Stimulated activated CD4-positive, alpha-beta T cell treated with anti-CD3 and anti-CD28 coated beads, Interleukin-1b, Interleukin-23, amount 100 ng/mL, for 1 hour (primary cell): ENCODE measurements at places on chromosomes 6 and 20.

DNA sequence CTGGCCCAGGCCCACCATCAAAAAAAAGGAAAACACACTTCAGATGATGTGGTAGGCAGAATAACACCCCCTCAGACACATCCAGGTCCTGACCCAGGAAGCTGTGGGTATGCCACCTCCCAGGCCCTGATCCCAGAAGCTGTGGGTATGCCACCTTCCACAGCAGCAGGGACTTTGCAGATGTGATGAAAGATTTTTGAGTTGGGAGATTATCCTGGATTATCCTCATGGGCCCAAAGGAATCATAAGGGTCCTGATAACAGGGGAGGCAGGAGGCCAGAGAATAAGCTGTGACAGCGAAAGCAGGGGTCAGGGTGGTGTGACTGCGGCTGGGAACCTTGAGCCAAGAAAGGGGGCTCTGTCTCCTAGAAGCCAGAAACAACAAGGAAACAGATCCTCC, 55.0 kb downstream of the BMP7 start:
- no peak for DNase-seq

DNA sequence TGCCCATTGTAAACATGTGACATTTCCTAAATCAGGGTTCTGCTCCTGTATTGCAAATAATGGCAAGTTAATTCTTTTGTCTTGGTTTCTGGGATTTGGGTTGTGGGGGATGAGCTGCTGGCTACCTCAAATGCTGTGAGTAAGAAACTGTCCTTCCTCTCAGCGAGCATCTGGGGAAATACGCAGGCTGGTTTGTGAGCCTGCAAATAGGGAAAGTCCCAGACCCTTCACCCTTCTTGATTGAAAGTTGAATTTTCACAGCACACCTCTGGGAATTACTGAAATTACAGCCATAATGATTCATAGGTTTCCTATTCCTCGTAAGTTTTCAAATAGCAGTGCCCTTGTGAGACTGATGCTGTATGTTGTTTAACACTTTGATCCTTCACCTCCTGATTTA, 138.1 kb downstream of the TBXT start:
- no peak for DNase-seq

- DNase-seq = no peak
These were observed 566.5 kb upstream of the IRAK1BP1 start for GRCh38 chr6:78300885-78301284.

DNA sequence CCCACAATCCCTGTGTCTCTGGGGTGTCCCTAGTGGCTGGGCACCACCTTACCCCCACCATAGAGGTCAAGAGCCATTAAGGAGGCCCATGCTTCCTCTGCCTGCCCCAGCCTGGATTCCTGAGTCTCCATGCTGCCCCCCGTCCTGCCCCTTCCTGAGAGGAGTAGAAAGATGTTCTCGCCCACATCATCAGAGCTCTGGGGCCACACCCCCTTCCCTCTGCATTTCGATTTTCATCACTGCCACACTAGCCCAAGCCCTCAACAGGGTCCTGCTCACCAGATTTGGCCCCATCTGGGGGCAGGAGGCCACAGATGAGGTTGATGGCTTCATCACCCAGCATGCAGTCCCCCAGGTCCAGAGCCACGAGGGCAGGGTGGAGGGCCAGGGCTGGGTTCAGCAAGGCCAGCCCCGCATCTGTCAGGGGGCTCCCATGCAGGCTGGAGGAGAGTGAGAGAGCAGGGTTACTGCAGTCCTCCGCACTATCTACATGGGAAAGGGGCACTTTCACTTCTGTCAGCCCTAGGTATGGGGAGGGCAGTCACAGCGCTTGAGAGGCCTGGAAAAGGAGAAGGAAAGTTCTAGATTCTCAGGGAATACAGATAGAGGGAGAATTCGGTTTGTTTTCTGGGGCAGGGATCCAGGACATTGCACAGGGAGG, 1.5 kb downstream of the LRRC73 start:
- no peak for DNase-seq

DNA sequence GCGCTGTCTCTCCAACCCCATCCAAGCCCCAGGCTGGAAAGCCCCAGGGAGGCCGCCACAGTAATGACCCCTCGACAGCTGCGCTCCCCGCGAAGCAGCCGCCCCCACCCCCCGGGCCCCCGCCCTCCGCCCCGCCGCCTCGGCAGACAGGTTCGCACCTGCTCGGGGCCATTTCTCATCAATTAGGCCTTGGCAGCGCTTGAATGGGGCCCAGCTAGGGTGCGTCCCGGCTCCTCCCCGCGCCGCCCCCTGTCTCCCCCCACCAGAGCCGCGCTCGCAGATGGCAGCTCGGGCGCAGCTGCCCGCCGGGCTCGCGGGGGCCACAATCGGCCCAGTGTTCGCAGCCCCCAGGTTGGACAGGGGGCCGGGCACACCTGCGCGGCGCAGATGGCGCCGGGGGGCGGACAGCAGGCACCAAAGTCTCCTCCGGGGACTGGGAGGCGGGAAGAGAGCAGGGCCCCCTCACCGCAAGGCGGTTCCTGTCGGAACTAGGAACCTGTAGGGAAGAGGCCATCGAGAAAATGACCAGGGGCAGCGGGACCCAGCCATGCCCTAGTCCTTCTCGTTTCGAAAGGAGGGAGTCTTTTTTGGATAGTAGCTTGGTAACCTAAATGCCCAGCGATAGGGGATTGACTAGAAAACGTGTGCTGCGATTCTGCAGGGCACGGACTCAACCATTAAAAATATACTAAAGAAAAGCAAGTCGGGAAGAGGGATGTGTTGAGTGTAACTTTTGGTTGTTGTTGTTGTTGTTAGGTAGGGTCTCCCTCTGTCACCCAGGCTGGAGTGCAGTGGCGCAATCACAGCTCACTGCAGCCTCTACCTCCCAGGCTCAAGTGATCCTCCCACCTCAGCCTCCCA, 83.2 kb upstream of the EYA2 start:
- no peak for DNase-seq

DNA sequence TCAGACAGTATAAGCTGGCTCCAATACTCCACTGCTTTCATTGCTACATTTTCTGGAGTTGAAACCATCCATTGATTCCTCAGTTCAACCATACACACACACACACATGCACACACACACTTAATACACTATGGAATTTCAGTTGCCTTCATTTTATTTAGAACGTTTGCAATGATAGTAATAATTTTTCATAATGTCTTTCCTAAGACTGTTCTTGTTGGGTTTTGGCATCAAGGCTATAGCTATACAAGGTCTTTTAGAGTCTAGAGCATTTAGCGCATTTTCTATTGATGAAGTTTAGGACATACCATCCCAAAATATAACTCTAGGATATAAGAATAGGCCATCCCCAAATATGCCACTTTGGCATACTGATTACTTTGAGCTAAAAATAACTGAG, 15.5 kb upstream of the TPD52L1 start:
- no peak for DNase-seq

DNA sequence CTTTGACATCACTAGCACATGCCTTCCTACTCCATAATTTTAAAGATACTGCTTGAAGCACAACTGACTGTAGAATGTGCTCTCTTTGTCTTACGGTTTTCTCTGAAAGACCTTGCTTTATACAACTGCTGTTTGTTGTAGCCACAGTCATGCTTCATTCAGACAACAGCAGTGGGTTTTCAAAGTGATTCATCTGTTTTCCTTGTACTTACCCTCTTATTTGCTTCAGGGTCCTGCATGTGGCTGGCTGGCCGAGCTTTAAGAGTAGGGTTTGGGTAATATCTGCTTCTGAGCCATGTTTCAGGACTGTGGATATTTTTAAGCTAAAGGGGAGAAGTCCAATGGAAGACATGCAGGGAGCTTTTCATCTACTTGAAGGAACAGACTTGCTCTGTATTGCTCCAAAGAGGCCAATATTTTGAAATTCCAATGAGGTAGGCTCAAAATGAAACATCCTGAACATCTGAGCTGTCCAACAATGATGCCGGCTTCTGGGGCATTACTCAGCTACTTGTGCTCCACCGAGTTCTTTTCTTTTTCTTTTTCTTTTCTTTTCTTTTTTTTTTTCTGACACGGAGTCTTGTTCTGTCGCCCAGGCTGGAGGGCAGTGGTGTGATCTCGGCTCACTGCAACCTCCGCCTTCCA, 160.2 kb upstream of the SGK1 start:
- DNase-seq = no peak

DNA sequence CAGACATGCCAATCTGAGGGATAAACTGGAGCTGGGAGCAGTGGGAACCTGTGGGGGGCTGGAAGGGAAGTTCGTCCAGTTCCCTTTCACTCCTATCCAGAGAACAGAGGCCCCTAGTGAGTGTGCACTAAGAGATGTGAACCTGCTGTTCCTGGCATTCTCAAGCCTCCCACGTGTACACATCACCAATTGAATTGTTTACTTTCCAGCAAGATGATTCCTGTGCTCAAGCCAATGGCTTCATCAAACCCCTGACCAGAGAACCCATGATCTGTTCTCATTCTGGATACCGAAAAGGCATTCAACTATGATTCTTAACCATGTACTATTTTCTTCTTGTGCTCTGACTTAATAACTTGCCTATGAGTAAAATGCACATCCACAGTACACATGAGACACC, 10.2 kb upstream of the SLC22A3 start:
- no peak for DNase-seq

- no peak for DNase-seq
These were observed 67.3 kb upstream of the TSHZ2 start for GRCh38 chr20:52904837-52905236.

GRCh38 chr20:45016089-45016671, 49.9 kb downstream of the STK4 start:
- no peak for DNase-seq

DNA sequence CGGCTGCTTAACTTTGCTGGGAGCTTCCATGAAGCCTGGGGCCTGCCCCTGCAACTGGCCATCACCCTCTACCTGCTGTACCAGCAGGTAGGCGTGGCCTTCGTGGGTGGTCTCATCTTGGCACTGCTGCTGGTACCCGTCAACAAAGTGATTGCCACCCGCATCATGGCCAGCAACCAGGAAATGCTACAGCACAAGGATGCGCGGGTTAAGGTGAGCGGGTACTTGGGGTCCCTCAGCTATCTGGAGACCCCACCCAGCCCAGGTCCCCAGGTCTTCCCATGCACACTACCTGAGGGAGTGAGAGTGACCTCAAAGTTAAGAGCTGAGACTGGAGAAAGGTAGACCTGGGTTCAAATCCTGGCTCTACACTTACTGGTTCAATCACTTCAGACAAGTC, 5.8 kb downstream of the ABCC10 start:
- no peak for DNase-seq

DNA sequence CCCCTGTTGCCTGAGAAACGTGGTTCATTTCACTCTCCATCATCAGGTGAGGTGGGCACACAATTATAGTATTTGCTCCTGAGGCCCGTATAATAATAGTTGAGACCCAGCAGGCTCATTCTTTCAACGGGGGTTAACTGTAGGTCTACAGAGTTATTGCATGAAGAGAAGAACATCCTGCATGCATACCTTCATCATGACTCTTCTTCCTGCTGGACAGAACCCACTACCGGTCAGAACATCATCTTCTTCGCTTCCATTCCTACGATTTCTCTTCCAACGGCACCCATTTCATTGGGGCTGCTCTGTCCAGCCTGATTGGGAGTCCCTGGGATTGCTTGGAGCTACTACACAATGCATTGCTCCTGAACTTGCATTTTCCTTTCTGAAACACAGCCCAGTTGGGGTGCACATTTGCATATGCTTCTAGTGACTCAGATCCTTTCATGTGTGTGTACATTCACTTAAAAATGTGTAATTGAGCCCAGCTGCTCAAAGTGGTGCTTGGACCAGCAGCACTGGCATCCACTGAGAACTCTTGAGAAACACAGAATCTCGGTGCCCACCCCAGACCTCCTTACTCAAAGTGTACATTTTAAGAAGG, 57.4 kb downstream of the SLC24A3 start:
- DNase-seq = no peak

DNA sequence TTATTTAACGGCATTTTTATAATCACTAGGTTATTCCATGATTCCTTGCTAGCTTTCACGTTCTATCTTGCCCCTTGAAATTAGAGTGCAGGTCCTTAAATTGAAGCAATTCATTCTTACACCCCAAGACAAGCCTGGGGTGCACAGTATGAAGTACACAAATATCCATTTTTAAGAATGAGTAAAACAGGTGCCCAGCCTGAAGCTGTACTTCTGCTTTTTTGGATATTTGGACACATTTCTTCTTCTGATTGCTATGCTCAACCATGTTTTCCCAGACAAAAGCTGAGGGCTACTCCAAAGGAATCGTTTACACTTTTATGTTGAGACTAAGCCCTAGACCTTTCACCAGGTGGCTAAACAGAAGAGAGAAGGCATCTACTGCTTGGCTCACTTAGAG, 7.9 kb upstream of the TAGAP start:
- DNase-seq = no peak

- DNase-seq = no peak
These were observed 28.5 kb downstream of the ERMARD start for GRCh38 chr6:169779896-169780295.

DNA sequence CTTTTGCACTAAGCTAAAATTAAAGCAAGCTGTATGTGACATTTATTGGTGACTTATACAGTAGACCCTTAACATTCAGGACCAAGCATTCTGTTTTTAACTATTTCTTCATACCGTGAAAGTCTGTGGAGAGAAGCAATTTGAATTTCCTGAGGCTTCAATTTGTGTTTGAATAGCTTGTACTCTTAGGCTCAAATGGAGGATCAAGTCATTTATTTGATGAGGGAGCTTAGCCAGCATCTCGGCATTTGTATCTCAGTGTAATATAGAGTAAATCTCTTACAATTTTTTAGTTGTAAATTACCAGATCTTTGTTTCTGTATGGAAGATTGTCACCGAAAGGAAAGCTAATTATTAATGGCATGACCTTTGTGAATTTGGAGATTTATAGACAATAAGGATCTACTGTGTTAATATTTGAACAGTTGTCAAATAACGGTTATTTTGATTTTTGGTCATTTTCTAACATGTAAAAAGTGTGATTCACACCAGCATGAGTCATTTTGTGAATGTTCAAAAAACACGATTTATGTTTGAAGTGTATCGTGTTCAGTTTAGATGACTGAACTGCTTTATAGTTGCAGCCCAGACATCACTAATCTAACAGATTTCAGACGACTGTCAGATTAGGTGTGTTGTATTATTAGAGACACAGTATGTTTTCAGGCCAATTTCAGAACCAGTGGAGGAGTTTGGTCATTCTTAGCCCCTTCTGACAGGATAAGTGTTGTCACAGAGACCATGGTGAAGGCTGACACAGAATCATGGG, 332.9 kb downstream of the CDKAL1 start:
- DNase-seq = no peak

- no peak for DNase-seq
These were observed 3.3 kb downstream of the VEGFA start for GRCh38 chr6:43773050-43773979.

DNA sequence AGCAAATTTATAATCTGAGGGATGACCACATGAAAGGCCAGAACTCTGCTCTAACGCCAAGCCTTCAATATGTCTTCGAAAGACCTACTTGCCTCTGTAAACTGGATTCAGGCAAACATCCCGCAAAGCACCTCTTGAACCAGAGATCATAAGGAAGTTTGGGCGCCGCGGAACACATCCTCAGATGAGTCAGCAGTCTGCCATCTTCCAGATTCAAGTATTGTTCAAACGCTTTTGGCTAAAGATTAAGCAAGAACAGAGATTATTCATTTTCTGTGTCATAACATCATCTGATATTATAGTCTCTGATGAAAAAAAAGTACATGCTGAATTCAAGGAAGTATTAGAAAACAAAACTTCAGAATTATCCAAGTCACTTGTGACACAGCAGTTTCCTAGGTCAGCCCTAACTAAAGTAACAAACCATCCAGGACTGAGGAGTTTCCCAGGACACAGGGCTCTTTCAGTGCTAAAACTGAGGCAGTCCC, 20.8 kb downstream of the TBC1D7 start:
- DNase-seq = no peak
